ENCODE measurements at places on chromosomes 13 and 19.

DNA sequence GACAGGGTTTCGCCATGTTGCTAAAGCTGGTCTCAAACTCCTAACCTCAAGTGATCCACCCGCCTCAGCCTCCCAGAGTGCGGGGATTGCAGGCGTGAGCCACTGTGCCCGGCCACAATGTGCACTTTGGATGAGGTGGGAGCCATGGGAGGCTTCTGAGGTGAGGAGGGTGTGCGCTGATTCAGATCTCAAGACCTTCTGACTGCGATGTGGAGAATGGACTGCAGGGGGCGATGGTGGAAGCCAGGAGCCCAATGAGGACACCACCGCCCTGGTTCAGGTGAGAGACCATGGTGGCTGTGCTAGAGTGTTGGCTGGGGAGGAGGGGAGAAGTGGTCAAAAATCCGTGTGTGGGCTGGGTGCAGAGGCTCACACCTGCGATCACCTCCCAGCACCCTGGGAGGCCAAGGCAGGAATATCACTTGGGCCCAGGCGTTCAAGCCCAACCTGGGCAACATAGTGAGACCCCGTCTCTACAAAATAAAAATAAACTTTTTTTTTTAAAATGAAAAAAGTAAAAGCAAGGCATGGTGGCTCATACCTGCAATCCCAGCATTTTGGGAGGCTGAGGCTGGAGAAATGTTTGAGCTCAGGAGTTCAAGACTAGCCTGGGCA lies 5.6 kb downstream of the INAFM1 start:
- DNase-seq: peak; percentile 35

GRCh38 chr13:34730961-34731360 lies 211.1 kb upstream of the NBEA start:
- no peak for DNase-seq

- DNase-seq: no peak
Measured at GRCh38 chr13:60720590-60720989, 323.6 kb downstream of the TDRD3 start.

DNA sequence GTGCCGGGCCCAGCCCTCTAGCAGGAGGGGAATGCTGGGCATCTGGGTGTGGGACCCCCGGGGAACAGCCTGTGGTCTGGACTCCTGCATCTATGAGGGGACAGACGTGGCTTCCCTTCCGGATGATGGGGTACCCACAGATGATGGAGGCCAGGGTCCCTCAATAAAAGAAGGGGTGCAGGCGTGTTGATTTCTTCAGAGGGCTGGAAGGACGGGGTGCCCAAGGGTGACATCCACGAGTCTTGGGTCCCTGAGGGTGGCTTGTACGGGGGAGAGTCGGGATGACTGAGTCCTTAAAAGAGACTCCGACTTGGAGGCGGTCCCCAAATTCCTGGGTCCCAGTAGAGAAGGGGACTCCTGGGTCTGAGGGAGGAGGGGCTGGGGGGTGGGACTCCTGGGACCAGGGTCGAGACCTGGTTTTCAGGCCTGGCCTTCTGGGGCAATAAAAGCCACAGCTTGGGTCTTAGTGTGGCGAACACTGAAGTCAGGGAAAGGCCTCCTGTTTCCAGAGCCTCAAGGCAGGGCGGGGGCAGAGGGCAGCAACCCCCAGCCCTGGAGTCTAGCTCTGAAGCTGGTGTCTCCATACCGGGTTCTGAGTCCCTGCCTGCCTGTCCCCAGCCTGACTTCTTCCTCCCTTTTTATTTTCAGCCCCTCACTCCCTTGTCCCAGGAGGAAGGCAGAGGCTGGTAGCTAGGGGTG lies 459 bp upstream of the GRIN2D start:
- no peak for DNase-seq

DNA sequence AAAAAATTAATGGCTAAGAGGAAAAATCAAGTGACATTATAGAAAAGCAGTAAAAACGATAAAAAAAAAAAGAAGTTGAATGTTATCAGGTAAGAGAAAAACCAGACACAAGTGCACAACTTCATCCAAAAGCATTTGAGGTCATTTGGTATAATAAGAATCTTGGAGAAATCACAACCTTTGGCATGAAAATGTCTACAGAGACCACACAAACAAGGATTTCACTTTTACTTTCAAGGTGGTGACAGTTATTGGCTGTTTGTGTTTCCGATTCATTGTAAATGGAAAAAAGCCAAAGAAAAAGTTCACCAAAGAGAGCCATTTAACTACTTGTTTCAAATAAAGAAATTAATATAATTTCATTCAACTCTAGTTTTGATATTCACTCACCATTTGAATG lies 1193.5 kb downstream of the PCDH9 start:
- no peak for DNase-seq

DNA sequence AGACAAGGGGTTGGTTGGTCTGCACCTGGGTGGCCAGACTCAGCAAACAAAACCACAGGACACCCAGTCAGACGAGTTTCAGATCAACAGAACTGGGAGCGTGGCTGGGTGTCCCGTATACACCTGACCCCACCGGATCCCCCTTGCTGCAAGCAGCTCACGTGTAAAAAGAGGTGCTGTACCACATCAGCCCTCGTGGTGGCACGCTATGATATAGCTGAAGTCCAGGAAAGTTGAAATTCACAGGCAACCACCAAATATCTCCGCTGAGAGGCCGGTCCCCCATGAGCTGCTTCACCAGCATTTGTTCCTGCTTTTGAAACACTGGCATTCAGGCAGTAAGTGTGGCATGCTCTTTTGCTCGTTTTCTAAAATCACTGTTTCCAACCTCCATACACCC lies 92.3 kb downstream of the TUBA3C start:
- no peak for DNase-seq

DNA sequence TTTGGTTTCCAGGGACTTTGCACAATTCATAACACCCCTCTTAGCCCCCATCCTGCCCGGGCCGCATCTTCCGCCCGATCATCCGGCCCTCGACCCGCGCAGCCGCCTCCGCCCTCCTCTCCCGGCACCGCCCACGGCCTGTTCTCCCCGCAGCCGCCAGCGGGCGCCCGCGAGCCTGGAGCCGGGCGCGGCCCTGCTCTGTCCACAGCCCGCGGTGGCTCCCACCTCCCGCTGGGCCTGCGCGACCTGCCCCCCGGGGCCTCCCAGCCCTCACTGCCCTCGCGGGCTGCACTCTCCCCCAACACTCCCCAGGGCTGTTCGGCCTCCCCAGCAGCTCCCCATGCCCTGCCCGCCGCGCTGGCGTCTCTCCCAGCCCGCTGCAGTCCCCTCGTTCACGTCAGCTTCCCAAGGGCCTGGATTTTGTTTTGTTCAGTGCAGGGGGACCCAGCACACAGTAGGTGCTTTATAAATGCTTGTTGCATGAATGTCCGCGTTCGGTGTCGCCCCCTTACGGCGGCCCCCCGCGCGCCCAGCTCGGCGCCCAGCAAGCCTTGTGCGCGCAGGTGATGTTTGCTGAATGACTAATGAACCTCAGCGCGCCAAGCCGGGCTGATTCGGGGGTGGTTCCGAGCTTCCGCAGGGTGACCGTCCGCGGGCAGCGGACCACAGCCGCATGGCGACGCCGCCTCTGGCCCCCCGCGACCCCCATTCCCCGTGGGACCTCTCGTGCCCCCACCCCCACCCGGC lies 4.6 kb upstream of the APC2 start:
- peak; percentile 47 for DNase-seq

GRCh38 chr13:114134944-114135610 lies 2.7 kb upstream of the RASA3 start:
- no peak for DNase-seq

GRCh38 chr19:43526884-43527859 lies at the start of gene ETHE1:
Gene ETHE1 (minus strand): TSS chr19:43527201. CDS start chr19:43527177, 24 bp downstream.
- peak; percentile 57 for DNase-seq

DNA sequence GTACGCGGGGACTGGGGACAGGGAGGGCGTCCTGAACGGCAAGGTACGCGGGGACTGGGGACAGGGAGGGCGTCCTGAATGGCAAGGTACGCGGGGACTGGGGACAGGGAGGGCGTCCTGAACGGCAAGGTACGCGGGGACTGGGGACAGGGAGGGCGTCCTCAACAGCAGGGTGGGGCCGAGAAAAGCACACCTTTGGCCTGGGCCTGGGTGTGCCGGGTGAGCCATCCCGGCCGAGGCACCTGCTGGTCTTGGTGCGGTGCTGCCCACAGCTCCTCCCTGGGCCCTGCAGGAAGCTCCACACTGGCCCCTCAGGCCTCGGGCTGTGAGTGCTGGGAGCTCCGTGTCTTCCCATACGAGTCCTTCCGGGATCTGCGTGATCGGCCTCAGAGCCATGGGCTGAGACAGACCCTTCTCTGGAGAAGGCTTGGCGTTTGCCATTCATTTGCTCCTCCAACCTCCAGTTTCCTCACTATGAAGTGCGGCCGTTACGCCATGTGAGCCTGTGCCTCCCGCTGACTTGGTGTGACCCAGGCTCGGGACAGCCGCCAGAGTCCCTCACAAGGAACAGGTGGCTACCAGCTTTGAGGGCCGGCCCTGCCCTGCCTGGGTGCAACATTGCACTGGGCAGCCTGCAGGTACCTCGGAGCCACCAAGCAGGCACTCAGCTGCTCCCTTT lies 7.8 kb upstream of the ZNF554 start:
- no peak for DNase-seq

- no peak for DNase-seq
Measured at GRCh38 chr19:1324806-1325567, 39.3 kb downstream of the EFNA2 start.

GRCh38 chr13:75550159-75550567 lies 572 bp downstream of the UCHL3 start:
- DNase-seq: no peak

DNA sequence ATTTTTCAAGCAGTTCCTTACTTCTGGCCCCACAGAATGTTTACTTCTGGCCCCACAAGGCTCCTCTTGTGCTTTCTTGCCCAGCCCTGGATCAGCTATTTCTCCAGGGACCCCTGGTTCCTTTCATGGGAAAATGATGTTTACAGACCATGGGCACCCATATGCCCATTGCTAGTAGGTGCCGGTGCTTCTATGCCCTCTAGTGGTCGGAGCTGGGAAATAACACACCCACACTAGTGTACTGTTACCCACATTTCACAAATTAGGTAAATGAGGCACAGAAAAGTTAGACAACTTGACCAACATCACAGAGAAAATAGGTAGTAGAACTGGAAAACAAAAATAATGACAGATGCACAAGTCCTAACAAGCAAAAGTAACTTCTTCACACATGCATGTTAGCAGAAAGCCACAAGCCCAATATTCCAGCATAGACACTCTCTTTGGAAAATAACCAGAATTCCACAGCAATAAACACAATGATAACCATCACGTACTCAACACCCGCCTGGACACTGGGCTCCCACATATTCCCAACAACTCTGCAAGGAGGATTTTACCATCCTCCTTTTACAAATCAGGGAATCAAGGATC lies 1.3 kb upstream of the CEACAM6 start:
- DNase-seq: peak; percentile 57

- DNase-seq: no peak
Measured at GRCh38 chr19:6269101-6269886, 10.5 kb downstream of the MLLT1 start.

DNA sequence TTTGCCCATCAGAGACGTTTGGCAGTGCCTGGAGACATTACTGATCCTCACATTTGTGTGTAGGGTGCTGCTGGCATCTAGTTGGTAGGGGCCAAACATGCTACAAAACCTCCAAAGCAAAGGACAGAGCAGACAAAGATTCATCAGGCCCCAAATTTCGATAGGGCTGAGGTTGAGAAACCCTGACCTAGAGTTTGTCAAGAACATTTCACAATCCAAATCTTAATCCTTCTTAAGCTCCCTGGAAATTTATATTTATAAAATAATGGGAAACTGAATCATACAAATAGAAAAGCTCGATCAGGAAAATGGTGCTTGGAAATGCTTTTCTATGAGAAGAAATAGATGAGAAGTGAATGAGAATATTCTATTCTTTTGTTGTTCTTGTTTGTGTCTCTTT lies 273.6 kb downstream of the DCT start:
- DNase-seq: no peak

- DNase-seq: no peak
Measured at GRCh38 chr13:99057310-99057975, 79.6 kb upstream of the DOCK9 start.

DNA sequence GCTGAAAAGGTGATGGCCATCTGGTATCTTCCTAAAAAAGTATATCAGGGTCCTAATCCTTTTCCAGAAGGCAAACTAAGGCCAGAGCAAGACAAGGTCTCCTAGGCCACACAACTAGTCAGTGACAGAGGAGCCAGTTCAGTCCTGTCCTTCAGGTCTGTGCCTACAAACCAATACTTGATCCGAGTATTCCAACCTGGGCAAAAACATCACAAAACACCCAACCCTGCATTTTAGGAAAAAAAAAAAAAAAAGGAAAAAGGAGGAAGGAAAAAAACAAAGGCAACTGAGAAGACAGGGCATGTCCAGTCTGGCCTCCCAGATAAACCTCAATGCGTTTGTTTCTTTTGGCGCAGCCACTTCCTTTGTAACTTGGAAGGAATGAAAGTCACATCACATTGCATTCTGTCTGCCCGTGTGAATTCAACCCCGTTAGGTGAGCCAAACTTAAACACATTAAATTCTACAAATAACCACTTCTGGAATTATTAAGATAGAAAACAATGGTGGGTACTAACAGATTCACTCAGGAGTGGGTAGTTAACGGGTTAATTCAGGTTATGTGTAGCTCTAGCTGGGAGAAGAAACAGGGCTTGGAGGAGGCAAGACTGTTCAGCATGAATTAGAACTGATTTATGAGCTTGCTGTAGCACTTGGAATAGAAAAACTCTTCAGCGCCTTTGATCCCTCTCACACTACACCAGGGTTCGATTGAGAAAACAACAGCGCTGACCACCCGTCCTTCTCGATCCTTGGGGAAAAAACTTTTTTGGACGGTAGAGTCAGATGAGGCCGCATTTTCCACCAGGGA lies 43.0 kb upstream of the HNRNPA1L2 start:
- DNase-seq: no peak

GRCh38 chr13:99797691-99798090 lies 173.9 kb downstream of the ZIC5 start:
- DNase-seq: no peak

GRCh38 chr13:100809856-100810255 lies 135.3 kb upstream of the TMTC4 start:
- no peak for DNase-seq

DNA sequence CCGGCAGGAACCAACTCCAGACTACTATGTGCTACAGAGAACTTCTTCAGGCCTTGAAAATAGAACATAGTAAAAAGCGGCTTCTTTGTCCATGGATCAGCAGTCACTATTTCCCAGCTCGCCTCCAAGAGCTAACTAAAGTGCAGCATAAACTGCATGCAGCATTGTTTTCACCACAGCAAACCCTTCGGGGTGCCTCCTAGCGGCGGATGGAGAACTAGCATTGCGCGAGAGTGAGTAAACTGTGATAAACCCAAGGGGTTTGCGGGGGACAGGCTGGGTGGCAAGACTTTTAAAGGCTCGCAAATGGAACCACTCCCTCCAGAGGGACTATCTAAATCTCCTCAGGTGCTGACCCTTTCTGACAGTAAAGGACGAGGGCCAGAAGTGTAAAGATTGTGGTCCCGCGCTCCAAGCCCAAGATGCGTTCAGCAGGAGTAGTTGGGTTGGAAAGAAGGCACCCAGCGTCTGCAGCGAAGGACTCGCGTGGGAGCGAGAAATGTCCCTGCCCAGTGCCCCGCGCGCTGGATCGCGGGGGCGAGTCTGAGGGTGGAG lies 21.5 kb upstream of the SGCG start:
- DNase-seq: no peak

Measured in stimulated activated CD4-positive, alpha-beta T cell treated with anti-CD3 and anti-CD28 coated beads, Interleukin-1b, Interleukin-23, amount 100 ng/mL, for 1 hour (primary cell).